ENCODE measurements at places on chromosomes 2 and 18. TPM values are rescaled to one million over a fixed set of nuclear protein-coding genes. Genes with fewer than 3 reads are reported as not detected.

Gene SKA1
- polyA plus RNA-seq: 12.1 TPM

Gene LRRTM4
- 1.1 TPM for polyA plus RNA-seq

Gene C2orf80
- polyA plus RNA-seq: 3.3 TPM

DNA sequence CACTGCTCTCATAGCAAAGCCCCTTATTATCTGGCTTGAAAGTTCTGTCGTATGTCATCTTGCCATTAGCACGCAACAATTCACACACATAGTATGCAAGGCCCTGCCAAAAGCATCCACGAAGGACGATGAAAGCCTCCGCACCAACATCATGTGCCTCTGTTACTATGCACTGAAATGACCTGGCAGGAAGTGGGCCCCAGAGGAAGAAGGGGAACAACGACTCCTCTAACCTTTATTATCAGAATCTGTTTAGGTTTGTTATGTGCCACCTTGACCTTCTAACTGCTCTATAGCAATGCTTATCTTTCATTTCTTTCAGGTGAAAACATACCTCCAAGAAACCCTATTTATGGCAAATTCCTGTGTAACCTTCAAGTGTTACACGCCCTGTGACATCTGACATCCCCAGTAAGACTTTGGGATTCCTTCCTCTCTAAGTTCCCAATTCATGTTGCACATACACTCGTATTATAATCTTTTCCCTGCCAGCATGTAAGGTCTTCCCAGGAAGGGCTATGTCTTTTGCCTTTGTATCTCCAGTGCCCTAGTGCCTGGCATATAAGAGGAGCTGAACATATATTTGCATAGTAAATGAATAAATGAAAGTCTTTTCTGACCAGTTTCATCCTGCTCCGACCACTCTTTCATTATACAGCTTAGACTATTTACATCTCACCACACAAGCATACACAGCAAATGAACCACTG lies 7.0 kb upstream of the NDUFV2 start:
- DNase-seq: no peak

- DNase-seq: no peak
These were observed 2.6 kb downstream of the RBMS1 start for GRCh38 chr2:160490733-160491685.

DNA sequence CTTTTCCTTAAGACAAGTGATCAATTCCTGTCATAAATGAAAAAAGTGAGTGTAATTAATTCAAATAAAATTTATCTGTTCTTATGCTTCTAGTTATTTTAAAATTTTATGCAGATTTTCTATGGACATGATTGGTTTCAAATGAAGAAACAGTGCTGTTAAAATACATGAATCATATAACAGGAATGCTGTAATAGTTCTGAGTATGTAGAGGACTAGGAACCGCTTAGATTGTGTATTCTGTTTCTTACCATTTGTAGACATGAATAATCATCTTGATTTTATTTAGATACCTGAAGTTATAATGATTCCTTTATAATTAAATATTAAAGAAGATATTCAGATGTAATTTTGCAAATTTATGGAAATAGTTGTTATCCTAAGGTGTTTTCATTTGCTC lies 3.5 kb downstream of the ACTR2 start:
- no peak for DNase-seq

GRCh38 chr2:20949256-20949655 lies 94.6 kb downstream of the APOB start:
- no peak for DNase-seq

Measured in brain (organoid and tissue), 16 donors.